ENCODE measurements at places on chromosomes 16 and 17.

DNA sequence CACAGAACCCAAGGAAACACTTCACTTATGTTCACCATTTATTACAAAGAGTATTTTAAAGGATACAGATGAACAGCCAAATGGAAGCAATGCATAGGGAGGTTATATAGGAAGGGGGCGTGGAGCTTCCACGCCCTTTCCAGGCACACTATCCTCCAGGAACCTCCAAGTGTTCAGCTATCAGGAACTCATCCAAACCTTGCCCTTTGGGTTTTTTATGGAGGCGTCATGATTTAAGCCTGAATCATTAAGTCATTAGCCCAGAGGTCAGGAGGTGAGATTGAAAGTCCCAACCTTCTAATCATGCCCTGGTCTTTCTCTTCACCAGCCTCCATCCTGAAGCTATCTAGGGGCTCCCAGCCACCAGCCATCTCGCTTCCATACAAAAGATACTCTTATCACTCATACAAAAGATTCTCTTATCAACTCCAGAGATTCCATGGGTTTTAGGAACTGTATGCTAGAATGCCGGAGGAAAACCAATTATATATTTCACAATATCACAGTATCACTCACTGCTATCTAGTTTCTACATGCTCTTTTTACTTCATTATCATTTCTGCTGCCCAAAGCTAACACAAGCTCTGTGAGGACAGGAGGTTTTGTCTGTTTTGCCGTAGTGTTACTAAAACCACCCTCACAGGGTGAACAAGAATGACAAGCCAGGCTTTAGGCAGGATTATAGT, 213.4 kb downstream of the SLC39A11 start:
- H3K4me3 ChIP-seq, result no peak overlapping the region
- no peaks in the 10 kb centered on the region for H3K4me1 ChIP-seq

- no peak overlapping the region for H3K27ac ChIP-seq
- H3K36me3 ChIP-seq, result no peaks in the 10 kb centered on the region
- no peaks in the 10 kb centered on the region for H3K4me1 ChIP-seq
- H3K4me3 ChIP-seq, result no peak overlapping the region
These were observed 333.1 kb upstream of the GOT2 start for GRCh38 chr16:59067205-59067604.

DNA sequence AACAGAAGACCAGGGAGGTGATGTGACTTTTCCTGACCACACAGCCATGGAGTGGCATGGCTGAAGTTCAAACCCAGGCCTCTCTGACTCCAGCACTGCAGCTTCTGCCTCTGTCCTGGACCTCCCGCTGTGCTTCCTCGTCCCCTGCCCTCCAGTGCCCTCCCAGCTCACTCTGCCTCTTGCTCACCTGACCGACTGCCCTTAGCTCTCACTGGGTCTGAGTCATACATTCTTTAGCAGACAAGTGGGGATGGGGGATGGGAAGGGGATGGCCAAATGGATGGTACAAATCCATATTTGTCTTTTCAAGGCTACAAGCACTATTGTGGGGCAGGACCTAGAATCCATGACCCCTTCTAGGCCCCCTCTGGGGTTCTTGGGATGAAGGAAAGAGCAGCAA, 33.0 kb downstream of the PITPNM3 start:
- peak; percentile 48 for DNase-seq
- H3K4me3 ChIP-seq, result no peak overlapping the region
- peaks cover 6% of the 10 kb centered on the region for H3K36me3 ChIP-seq

DNA sequence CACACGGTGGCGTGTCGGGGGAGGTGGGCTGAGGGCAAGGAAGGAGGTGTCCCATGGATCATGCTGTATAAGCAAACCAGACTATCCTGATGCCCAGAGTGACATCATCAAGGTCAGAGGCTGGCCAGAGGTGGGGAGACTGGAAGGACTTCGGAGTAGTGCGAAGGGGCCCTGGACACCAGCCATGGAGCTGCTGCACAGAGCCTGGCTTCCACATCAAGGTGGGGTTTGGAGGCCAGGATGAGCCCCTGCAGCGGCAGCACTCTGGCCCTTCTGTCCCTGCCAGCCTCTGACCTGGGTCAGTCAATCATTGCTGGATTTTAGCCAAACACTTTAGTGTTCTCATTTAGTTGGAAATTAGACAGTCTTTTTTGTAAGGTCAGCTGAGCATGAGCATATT, 34.8 kb downstream of the MED13 start:
- no peaks in the 10 kb centered on the region for H3K27me3 ChIP-seq
- peaks cover 84% of the 10 kb centered on the region for H3K36me3 ChIP-seq
- no peaks in the 10 kb centered on the region for H3K4me1 ChIP-seq
- DNase-seq, result no peak
- no peak overlapping the region for H3K27ac ChIP-seq

DNA sequence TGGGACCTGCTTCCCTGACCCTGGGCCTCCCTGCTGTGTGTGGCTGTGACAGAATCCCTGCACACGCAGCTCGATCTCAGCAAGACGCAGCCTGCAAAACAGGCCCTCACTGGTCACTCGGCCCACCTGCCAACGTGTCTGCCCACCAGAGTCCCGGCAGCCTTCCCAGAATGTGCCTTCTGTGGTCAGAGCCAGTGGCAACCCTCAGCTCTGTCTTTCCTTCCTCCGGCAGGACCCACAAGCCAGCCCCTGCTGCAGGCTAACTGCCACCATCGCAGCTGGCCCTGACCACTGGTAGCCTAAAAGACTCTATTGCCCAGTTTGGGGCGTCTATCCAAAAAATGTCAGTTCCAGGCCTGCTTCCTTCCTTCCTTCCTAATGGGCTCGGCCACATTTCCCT, 83.2 kb downstream of the LITAF start:
- no peaks in the 10 kb centered on the region for H3K27me3 ChIP-seq
- H3K27ac ChIP-seq, result no peak overlapping the region
- H3K36me3 ChIP-seq, result no peaks in the 10 kb centered on the region
- no peak for DNase-seq
- no peak overlapping the region for H3K4me3 ChIP-seq
- no peaks in the 10 kb centered on the region for H3K4me1 ChIP-seq

GRCh38 chr17:73815474-73815873, 171.2 kb upstream of the SDK2 start:
- no peak overlapping the region for H3K4me3 ChIP-seq
- no peak overlapping the region for H3K27ac ChIP-seq
- DNase-seq, result no peak

GRCh38 chr17:10192972-10193371, 5.4 kb downstream of the GAS7 start:
- H3K36me3 ChIP-seq, result no peaks in the 10 kb centered on the region
- H3K4me3 ChIP-seq, result no peak overlapping the region
- H3K27ac ChIP-seq, result peak overlapping the region; percentile 38
- H3K27me3 ChIP-seq, result no peaks in the 10 kb centered on the region
- peak; percentile 88 for DNase-seq

- no peak overlapping the region for H3K27ac ChIP-seq
- DNase-seq, result no peak
- H3K36me3 ChIP-seq, result no peaks in the 10 kb centered on the region
- H3K4me1 ChIP-seq, result no peaks in the 10 kb centered on the region
- H3K27me3 ChIP-seq, result no peaks in the 10 kb centered on the region
These were observed 109.0 kb downstream of the USP31 start for GRCh38 chr16:23040246-23040645.

GRCh38 chr16:10169904-10170410, 12.3 kb downstream of the GRIN2A start:
- no peak for DNase-seq
- H3K4me3 ChIP-seq, result no peak overlapping the region
- no peaks in the 10 kb centered on the region for H3K4me1 ChIP-seq

- H3K27ac ChIP-seq, result peak overlapping the region; percentile 90
- no peaks in the 10 kb centered on the region for H3K27me3 ChIP-seq
- H3K4me1 ChIP-seq, result peaks cover 28% of the 10 kb centered on the region
- no peaks in the 10 kb centered on the region for H3K36me3 ChIP-seq
These were observed 158.6 kb upstream of the CHMP6 start for GRCh38 chr17:80832888-80833583.

- H3K4me3 ChIP-seq, result peak within 1 kb of the TSS; percentile 88
- peaks cover 6% of the 10 kb centered on the region for H3K36me3 ChIP-seq
- peak; percentile 99 for DNase-seq
- no peaks in the 10 kb centered on the region for H3K27me3 ChIP-seq
- H3K27ac ChIP-seq, result peak within 1 kb of the TSS; percentile 86
These were observed at the start of gene SOCS3 for GRCh38 chr17:78359997-78360370. Gene SOCS3 (minus strand): TSS chr17:78360077. CDS start chr17:78359095, 982 bp downstream.

DNA sequence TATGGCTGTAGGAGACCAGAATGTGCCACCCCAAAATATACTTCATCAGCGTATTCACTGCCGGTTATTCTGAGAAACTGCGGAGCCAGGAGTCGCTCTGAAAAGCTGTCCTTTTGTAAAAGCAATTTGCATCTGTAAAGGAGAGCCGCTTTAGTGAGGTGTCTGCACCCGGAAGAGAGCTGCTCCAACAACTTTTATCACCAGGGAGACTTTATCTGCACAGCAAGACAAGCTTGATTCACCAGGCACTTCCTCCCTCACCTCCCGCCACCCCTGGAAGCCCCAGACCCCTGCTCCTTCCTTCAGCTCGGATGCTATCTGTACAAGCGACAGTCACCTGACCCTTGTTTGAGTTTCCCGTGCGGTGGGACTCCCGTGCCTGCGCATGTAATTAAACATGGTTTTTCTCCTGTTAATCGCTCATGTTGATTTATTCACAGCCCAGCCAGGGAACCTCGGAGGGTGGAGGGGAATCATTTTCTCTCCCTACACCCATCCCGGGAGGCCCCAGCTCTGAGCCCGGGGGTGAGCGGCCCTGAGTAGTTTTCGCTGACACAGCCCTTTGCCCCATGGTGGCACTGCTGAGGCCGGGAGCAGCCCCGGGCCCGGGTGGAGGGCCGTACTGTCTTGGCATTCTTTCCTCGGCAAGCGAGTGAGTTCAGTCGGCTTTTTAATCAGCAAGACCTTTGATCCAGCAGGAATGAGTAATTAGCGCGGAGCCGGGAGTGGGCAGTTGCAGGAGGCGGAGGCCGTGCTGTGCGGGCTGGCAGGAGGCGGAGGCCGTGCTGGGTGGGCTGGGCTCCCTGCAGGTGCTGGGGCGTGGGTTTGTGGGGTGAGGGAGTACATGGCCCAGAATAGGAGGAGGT, 222.7 kb upstream of the CIBAR2 start:
- peaks cover 6% of the 10 kb centered on the region for H3K4me1 ChIP-seq
- no peaks in the 10 kb centered on the region for H3K27me3 ChIP-seq
- H3K27ac ChIP-seq, result no peak overlapping the region

GRCh38 chr17:61254904-61255303, 144.7 kb upstream of the TBX2 start:
- H3K27ac ChIP-seq, result no peak overlapping the region
- H3K27me3 ChIP-seq, result no peaks in the 10 kb centered on the region
- H3K4me1 ChIP-seq, result peaks cover 29% of the 10 kb centered on the region
- H3K36me3 ChIP-seq, result no peaks in the 10 kb centered on the region
- H3K4me3 ChIP-seq, result no peak overlapping the region

- peak overlapping the region; percentile 32 for H3K27ac ChIP-seq
- H3K4me3 ChIP-seq, result no peak overlapping the region
- H3K27me3 ChIP-seq, result no peaks in the 10 kb centered on the region
- DNase-seq, result peak; percentile 79
- no peaks in the 10 kb centered on the region for H3K36me3 ChIP-seq
These were observed 11.4 kb downstream of the MARVELD3 start for GRCh38 chr16:71637398-71637797.

DNA sequence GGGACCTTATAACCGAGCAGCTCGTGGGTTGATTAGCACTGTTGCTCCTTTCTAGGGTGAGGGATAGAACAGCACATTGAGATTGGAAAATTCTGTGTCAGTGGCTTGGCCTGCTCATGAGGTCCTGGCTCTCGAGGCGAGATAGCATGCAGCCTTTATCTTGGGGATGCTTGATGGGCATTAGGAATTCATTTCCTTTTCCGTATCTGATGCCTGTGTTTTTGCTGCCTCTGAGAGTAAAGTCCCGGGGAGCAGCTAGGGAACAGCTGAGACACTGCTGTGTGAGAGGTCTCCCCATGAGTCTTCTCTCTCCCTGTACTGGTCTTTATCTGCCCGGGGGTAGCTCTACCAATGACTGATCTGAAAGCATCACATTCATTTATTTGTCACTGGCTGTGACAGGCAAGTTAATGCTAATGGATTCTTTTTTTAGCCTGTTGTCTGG, 14.5 kb downstream of the MSI2 start:
- H3K36me3 ChIP-seq, result no peaks in the 10 kb centered on the region
- no peaks in the 10 kb centered on the region for H3K27me3 ChIP-seq
- H3K4me1 ChIP-seq, result no peaks in the 10 kb centered on the region

DNA sequence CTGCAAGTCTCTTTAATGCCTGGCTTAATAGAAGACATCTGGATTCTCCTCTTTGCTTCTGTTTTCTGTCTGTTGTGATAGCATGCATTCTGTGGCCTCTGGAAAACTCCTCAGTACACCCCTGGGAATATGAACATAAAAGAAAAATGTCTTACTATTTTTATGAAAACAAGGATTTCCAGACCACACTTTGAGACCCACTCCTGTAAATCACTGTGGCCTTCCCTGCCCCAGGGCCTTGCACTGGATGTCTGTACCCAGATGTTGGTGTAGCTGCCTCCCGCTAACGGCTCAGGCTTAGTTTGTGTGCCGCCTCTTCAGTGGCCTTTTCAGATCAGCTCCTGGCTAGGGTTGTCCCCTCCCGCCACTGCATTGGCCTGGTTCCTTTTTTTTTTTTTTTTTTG, 126.6 kb downstream of the SOCS1 start:
- H3K36me3 ChIP-seq, result no peaks in the 10 kb centered on the region
- H3K4me1 ChIP-seq, result peaks cover 33% of the 10 kb centered on the region
- H3K27me3 ChIP-seq, result no peaks in the 10 kb centered on the region
- no peak overlapping the region for H3K4me3 ChIP-seq

- H3K27me3 ChIP-seq, result no peaks in the 10 kb centered on the region
- H3K4me3 ChIP-seq, result no peak overlapping the region
- no peaks in the 10 kb centered on the region for H3K36me3 ChIP-seq
- peaks cover 39% of the 10 kb centered on the region for H3K4me1 ChIP-seq
- H3K27ac ChIP-seq, result no peak overlapping the region
- no peak for DNase-seq
These were observed 7.6 kb upstream of the FZD2 start for GRCh38 chr17:44549686-44550085.

DNA sequence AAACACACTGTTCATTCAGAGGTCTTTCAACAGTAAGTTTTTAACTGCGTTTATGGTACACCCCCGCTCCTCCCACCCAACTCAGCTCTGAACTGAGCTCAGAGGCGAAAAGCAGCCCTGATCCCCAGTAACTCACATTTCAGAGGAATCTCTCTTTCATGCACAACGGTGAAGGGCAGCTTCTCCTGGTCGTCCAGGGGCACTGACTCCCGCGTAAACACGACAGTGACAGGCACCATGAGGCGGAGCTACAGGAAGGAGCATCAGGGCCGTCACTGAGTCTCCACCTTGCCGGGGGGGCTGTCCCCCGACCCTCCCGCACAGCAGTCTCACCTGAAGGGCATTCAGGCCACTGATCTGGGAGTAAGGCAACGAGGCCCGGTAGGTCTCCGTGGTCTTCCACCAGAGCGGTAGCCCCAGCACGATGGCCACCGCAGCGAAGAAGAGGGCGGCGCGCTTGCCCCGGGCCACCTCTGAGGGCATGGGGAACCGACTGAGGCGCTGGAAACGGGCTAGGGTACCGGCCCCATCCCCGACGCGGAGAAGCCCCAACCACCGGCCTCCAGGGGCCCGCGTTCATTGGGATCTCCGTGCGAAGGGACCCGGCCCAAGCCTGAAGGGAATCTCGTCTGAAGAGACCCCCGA, 486 bp downstream of the PIGS start:
- DNase-seq, result peak; percentile 52
- no peaks in the 10 kb centered on the region for H3K27me3 ChIP-seq
- peaks cover 14% of the 10 kb centered on the region for H3K4me1 ChIP-seq
- no peak overlapping the region for H3K27ac ChIP-seq
- H3K36me3 ChIP-seq, result no peaks in the 10 kb centered on the region
- H3K4me3 ChIP-seq, result peak overlapping the region; percentile 80

Measured in GM23248 (cell line).